B cell (primary cell): ENCODE measurements at places on chromosomes 6 and 20. TPM values are rescaled to one million over a fixed set of nuclear protein-coding genes. Genes with fewer than 3 reads are reported as not detected.

- DNase-seq, result no peak
- H3K27ac ChIP-seq, result peak overlapping the region; percentile 87
- peak overlapping the region; percentile 89 for H3K4me3 ChIP-seq
- H3K36me3 ChIP-seq, result no peaks in the 10 kb centered on the region
These were observed 84.5 kb downstream of the SESN1 start for GRCh38 chr6:109009962-109010704.

GRCh38 chr20:32978009-32978335 is 26.3 kb downstream of the SUN5 start:
- H3K27me3 ChIP-seq, result no peaks in the 10 kb centered on the region
- peaks cover 6% of the 10 kb centered on the region for H3K4me1 ChIP-seq
- H3K27ac ChIP-seq, result no peak overlapping the region
- H3K4me3 ChIP-seq, result no peak overlapping the region
- no peaks in the 10 kb centered on the region for H3K36me3 ChIP-seq

DNA sequence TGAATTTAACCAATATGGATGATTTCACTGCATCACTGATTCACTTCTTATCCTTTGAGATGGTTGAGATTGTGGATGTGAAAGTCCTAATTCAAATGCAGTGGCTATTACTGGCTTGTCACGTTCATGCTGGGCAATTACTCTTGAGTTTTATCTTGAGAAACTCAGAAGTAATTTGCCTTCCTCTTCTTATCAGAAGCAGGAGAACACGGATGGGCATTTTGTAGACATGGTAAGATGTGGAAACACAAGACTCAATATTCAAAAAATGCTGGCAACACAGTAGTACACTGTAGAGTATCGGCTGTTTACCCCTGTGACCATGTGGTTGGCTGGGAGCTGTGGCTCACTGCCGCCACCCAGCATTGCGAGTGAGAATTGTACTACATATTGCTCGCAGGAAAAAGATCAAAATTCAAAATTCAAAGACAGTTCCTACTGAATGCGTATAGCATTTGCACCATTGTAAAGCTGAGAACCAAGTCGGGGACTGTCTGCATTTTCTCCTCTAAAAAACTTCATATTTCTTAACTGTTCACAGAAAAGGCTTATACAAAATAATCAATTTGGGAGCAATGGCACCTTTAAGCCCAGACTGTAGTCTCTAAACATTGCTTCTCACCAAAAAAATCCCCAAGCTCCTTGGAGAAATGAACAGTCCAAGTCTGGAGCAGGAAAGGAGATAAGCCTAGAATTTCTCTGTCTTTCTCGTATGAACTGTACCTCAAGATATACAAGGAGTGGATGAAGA is 61.9 kb upstream of the ELOVL5 start:
- H3K27me3 ChIP-seq, result no peaks in the 10 kb centered on the region
- no peaks in the 10 kb centered on the region for H3K36me3 ChIP-seq
- H3K4me1 ChIP-seq, result peaks cover 12% of the 10 kb centered on the region
- peak overlapping the region; percentile 7 for H3K27ac ChIP-seq
- peak overlapping the region; percentile 39 for H3K4me3 ChIP-seq

- H3K36me3 ChIP-seq, result no peaks in the 10 kb centered on the region
- no peak for DNase-seq
These were observed 984 bp downstream of the TNFRSF21 start for GRCh38 chr6:47308552-47309290.

DNA sequence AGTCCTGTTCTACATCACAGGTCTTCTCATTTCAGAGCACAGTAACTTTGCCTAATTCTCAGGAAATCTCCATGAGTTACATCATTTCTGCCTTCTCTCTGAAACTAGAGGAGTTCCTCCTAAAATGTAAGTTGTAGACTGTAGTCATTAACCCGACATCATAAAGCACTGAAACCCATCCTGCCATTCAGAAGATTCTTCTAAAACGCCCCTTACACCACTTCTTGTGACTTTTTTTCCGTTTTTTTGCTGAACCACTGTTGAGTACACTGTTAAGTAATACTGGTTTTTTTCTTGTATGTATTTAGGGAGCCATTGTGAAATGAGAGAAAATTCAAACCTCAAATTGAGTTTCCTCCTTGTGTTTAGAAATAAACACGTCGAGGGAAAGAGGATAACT is 117.3 kb downstream of the MAP3K4 start:
- no peaks in the 10 kb centered on the region for H3K4me1 ChIP-seq
- H3K4me3 ChIP-seq, result no peak overlapping the region
- peaks cover 21% of the 10 kb centered on the region for H3K36me3 ChIP-seq
- no peaks in the 10 kb centered on the region for H3K27me3 ChIP-seq
- DNase-seq, result no peak

- H3K27ac ChIP-seq, result no peak overlapping the region
- peaks cover 3% of the 10 kb centered on the region for H3K4me1 ChIP-seq
- no peak overlapping the region for H3K4me3 ChIP-seq
- no peak for DNase-seq
- peaks cover 23% of the 10 kb centered on the region for H3K27me3 ChIP-seq
These were observed 4.5 kb upstream of the MYT1 start for GRCh38 chr20:64159711-64160110.

DNA sequence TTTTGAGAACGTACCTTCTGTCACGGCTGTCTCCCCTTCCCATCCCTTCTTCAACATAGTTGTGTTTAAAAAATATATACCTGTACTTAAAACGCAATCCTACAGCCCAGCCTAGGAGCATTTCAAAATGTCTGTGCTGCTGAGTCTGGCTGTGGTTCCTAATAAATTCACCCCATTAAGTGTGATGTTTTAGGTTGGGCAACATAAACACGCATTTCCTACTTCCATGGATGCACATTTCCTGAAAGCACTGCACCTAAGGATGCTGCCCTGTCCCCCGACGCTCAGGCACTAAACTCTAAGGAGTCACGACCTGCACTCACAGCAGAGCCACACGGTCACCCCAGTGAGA is 1.2 kb downstream of the REV3L start:
- no peaks in the 10 kb centered on the region for H3K36me3 ChIP-seq
- no peak for DNase-seq
- peaks cover 31% of the 10 kb centered on the region for H3K4me1 ChIP-seq
- H3K4me3 ChIP-seq, result peak overlapping the region; percentile 88

GRCh38 chr20:45967551-45968080 is 4.4 kb downstream of the ZNF335 start:
- no peaks in the 10 kb centered on the region for H3K27me3 ChIP-seq
- peaks cover 19% of the 10 kb centered on the region for H3K4me1 ChIP-seq
- H3K4me3 ChIP-seq, result no peak overlapping the region
- no peaks in the 10 kb centered on the region for H3K36me3 ChIP-seq

DNA sequence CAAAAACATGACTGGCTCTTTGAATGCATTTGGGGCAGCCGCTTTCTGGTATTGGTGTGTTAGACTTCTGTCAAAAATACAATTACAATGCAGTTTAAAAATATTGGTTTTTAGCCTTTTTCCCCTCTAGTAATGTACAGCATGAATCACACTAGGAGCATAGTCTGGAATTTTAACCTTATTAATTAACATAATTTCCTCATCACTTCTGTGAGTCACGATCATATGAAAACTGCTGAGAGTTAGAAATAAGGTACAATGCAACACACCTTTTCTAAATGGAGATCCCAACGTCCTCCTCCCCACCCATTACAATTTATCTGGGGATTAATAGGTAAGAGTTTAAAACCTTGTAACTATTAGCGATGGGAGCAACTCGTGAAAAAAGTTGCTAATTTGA is 297.1 kb upstream of the RIMS1 start:
- H3K4me3 ChIP-seq, result no peak overlapping the region
- H3K4me1 ChIP-seq, result no peaks in the 10 kb centered on the region
- no peak for DNase-seq
- H3K27me3 ChIP-seq, result peaks cover 4% of the 10 kb centered on the region

- no peak overlapping the region for H3K4me3 ChIP-seq
- H3K36me3 ChIP-seq, result no peaks in the 10 kb centered on the region
- no peak overlapping the region for H3K27ac ChIP-seq
- H3K4me1 ChIP-seq, result no peaks in the 10 kb centered on the region
- no peaks in the 10 kb centered on the region for H3K27me3 ChIP-seq
These were observed 487.8 kb downstream of the PTPRT start for GRCh38 chr20:42701948-42702347.

DNA sequence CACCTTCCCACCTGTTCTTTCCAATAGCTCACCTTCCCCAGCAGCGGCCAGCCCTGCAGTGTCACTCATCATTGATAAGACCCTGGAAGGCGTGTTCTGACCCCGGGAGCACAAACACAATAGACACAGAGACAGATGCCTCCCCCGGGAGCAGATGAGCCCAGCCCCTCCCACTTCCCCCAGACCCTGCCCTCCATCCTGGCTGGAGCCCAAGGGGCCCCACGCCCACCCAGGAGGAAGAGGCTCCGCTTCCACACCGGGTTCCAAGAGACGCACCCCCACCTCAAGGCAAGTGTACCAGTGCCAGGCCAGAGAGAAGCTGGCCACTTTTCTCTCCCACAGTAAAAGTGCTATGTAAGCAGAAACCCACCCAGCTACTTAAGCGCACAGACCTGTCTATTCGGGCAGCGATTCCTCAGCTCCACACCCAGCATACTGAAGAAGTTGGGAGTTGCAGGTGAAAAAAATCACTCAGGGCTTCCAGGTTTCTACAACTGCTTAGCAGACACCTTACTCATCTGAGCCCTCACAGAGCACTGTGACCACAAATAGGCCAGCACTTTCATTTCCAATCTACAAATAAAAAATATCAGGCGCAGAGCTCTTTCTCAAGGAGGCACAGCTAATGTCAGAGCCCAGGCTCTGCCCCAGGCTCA is 93.4 kb upstream of the NXT1 start:
- H3K27me3 ChIP-seq, result no peaks in the 10 kb centered on the region
- no peak overlapping the region for H3K27ac ChIP-seq
- H3K36me3 ChIP-seq, result no peaks in the 10 kb centered on the region
- DNase-seq, result no peak

GRCh38 chr6:2630891-2631571 is 119.7 kb downstream of the MYLK4 start:
- peaks cover 10% of the 10 kb centered on the region for H3K4me1 ChIP-seq
- peaks cover 5% of the 10 kb centered on the region for H3K27me3 ChIP-seq
- no peak overlapping the region for H3K27ac ChIP-seq
- H3K36me3 ChIP-seq, result no peaks in the 10 kb centered on the region

GRCh38 chr6:36220226-36220625 is 23.7 kb downstream of the BRPF3 start:
- H3K36me3 ChIP-seq, result peaks cover 73% of the 10 kb centered on the region
- H3K27ac ChIP-seq, result no peak overlapping the region
- H3K4me1 ChIP-seq, result no peaks in the 10 kb centered on the region
- H3K27me3 ChIP-seq, result no peaks in the 10 kb centered on the region
- no peak overlapping the region for H3K4me3 ChIP-seq
- no peak for DNase-seq

- peaks cover 41% of the 10 kb centered on the region for H3K4me1 ChIP-seq
- H3K27me3 ChIP-seq, result no peaks in the 10 kb centered on the region
- peaks cover 14% of the 10 kb centered on the region for H3K36me3 ChIP-seq
- H3K27ac ChIP-seq, result peak overlapping the region; percentile 76
- DNase-seq, result peak; percentile 69
- peak overlapping the region; percentile 16 for H3K4me3 ChIP-seq
These were observed 25.3 kb downstream of the TBC1D7 start for GRCh38 chr6:13302751-13303667.

DNA sequence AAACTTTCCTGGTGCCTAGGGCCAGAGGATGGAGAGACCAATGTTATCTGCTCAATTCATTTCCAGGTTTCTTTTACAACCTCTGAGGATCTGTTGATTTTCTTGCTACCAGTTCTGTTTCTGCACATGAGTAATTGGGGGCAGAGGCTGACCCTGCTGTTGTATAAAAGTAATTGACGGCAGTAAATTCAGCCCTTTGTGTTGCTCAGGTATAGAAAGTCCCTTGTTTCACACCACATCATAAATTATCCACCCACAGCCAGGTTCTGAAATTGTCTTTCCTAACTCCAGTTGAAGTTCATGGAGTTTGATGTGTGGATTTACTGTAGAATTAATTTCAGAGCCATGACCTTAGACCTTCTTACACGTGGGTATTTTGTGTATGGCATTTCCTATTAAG is 107.4 kb upstream of the GRIK2 start:
- H3K4me3 ChIP-seq, result no peak overlapping the region
- no peaks in the 10 kb centered on the region for H3K27me3 ChIP-seq
- no peaks in the 10 kb centered on the region for H3K36me3 ChIP-seq
- DNase-seq, result no peak

GRCh38 chr6:23412770-23413169 is 713.2 kb upstream of the NRSN1 start:
- H3K27ac ChIP-seq, result no peak overlapping the region
- no peaks in the 10 kb centered on the region for H3K27me3 ChIP-seq
- no peaks in the 10 kb centered on the region for H3K4me1 ChIP-seq
- DNase-seq, result no peak
- no peak overlapping the region for H3K4me3 ChIP-seq

DNA sequence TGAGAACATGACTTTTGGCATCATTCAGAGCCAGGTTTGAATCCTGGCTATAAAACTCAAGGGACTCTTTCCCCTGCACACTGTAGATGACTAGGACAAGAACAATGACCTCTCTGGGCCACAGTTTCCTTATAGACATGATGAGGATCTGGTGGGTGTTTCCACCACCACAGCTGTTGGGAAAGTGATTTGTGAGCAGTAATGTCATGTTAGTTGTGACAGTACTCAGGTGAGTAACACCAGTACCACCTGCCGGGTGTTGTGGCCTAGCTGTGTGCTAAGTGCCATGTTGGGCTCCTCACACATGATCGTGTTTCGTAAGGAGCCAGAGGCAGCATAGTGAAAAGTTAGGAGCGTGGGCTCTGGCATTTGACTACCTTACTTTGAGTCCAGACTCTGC is 24.1 kb downstream of the HM13 start:
- H3K27ac ChIP-seq, result no peak overlapping the region
- peaks cover 22% of the 10 kb centered on the region for H3K36me3 ChIP-seq
- no peaks in the 10 kb centered on the region for H3K27me3 ChIP-seq
- H3K4me3 ChIP-seq, result no peak overlapping the region
- DNase-seq, result no peak
- no peaks in the 10 kb centered on the region for H3K4me1 ChIP-seq

Gene TCF21
- not detected in 2 replicates for total RNA-seq

Gene EYA4
- 0.49 TPM in 1 of 2 replicates, not detected in the other for total RNA-seq

Gene TNXB
- 19.0 and 22.7 TPM in 2 replicates for total RNA-seq

Gene CD164
- total RNA-seq, result 170 and 184 TPM in 2 replicates

Gene CLDN20
- not detected in 2 replicates for total RNA-seq

Gene MAS1
- total RNA-seq, result not detected in 2 replicates

Gene RAMACL
- total RNA-seq, result 2.7 and 3.3 TPM in 2 replicates

Gene EPM2A
- 17.0 and 17.9 TPM in 2 replicates for total RNA-seq

Gene SIGLEC1
- total RNA-seq, result 0.15 TPM in 2 replicates
